ENCODE measurements at places on chromosomes 3 and 15.
A peak's percentile ranks its signal among the peaks of the same experiment; 100 is the strongest.

GRCh38 chr15:99911816-99912215 is 178.6 kb upstream of the LYSMD4 start:
- DNase-seq: no peak

- no peak for DNase-seq
Observed at GRCh38 chr3:89239774-89240173, 132.4 kb downstream of the EPHA3 start.

DNA sequence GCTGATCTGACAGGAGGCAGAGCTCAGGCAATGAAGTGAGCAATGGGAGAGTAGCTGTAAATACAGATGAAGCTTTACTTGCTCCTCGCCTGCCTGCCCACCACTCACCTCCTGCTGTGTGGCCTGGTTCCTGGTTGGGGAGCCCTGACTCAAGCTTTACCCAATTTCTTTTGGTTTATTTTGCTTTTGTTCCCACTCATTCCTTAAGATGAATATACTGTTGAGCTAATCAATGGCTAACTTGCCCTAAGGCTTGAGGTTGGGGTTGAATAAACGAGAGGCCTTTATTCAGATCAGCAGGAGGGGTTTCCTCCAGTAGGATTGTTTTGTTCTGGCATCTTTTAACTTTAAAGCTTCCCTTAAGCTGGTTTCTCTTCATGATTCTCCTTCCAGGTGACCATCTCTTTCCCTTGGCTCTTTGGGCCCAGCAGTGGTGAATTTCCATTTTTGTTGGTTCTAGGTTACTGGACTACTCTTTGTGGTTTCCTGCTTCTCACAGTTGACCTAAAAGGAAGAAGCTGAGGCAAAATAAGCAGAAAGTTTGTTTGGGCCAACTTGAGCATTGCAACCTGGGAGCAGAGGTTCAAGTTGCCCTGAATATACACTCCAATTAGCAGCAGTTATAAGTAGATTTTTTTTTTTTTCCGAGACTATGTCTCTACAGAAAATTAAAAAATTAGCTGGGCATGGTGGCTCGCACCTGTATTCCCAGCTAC is 44.4 kb downstream of the STARD9 start:
- DNase-seq: no peak

GRCh38 chr3:18681818-18682345 is 256.7 kb upstream of the SATB1 start:
- DNase-seq: no peak

GRCh38 chr3:48565186-48565585 is 1.6 kb upstream of the UCN2 start:
- DNase-seq: no peak

DNA sequence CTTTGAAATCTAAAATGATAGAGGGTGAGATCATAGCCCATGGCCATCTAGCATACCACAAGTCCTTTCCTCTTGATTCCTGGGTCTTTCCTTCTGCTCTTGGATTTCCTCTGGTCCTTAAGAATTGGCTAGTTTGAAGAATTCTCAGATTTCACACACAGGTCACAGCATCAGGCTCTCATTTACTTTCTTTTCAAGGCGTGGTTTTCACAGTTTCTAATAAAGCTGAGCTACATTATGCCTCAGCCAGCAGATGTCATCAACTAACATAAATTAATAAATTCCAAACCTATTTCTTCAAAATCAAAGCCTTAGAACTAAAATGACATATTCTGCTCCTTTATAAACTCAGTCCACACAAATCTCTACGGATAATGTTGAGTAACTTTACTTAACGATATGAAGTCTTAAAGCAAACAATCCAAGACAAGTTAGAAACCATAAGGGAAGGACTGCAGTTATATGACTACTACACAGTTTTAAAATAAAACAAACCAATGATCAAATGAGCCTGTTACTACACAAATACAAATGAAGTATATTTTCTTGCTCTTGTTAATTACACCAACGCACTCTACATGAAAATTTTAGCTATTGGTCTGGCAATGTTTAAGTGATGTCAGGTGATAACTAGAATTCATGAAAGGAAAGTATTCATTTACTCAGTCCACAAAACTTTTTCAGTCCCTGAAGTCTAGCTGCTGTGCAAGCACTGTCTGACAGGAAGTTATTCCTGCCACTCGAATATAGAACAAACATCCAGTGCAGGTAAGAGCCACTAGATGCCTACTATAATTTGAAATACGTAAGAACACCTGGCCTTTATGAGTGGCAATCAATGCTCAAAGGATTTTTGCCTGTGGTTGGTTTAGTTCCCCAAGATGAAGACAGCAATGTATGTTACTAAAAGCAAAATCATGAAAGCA is 9.2 kb downstream of the CCDC14 start:
- DNase-seq: no peak

- no peak for DNase-seq
Observed at GRCh38 chr15:48536681-48537091, 108.8 kb downstream of the FBN1 start.

GRCh38 chr3:115644391-115644790 is 21.1 kb downstream of the GAP43 start:
- no peak for DNase-seq

GRCh38 chr3:120324190-120324589 is 25.0 kb downstream of the LRRC58 start:
- no peak for DNase-seq

DNA sequence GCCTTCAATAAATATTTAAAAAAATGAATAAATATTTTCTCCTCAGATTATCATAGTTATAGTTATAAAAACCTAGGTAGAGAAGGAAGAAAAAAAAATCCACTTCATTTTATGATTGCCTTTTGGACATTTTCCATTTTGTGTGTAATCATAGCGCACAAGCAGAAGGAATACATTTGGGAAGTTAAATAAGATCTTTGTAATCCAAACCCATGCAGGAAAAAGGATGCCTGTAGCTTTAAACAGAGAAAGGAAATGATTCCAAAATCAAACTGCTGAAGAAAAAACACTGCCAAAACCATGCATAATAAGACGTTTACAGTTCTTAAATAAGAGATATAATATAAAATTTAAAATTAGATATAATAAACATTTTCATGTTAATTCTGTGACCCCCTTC is 7.4 kb upstream of the CCDC54 start:
- no peak for DNase-seq

DNA sequence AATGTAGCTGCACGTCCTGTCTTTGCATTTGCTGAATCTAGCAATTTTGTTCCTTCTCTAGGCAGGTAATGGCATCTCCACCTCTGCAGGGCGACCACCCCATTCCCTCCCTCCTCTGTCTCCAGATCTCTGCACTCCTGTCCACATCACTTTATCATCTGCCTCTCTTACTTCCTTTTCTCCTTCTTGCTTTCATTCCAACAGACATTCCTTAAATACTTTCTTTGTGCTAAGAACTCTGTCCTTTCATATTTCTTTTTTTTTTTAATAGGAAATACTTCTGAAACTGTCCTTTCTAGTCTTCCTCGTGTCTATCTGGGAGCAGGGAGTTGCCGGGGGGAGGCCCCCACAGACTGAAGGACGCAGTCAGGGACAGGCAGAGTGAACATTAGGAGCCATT is 7.2 kb downstream of the ITIH3 start:
- DNase-seq: no peak

DNA sequence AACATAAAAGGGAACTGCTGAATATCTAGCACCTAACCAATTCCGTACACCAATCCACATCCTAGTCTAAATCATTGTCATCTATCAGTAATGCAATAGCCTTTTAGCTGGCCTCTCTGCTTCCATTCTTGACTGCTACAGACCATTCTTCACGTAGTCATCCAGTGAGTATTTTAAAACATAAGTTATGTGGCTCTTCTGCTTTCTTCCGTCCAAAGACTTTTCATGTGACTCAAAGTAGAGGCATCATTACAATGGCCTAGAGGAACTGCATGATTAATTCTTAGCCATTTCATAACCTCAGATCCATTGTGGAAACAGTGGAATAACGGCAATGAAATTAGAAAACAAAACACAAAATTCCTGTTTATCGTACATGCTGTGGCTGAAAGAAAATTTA is 88.9 kb upstream of the CBLB start:
- no peak for DNase-seq

DNA sequence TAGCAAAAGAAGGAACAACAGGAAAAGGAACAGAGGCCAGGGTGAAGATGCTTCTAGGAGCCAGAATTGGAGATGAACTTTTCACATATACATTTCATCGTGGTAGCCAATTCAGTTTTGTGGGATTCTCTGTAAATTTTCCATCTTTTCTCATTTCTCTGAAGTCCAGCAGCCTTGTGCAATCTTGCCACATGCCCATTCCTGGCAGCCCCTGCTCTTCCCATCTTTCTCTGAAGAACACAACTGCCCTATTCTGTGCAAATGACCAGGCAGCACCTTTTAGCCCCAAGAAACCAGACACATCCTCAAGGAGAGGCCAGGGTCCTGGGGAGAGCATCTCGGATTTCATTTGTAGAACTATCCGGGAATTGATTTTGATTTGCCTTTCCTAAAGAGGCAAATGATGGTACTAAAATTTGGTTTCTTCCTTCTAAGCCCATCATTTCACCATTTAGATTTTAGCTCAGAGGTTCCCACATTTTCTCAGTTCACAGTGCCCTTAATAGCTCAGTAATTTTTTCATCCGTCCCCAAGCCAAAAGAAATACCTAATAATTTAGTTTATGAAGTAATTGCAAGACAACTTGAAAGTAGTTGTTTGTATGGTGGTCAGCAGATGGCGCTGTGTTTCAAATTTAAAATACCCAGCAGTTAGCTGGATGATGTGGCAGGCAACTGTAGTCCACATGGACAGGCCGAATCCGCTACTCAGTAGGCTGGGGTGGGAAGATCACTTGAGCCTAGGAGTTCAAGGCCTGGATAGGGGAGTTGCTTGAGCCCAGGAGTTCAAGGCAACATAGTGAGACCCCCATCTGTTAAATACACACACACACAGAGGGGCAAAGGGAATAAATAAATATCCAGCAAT is 61.3 kb upstream of the ACKR4 start:
- DNase-seq: peak; percentile 16

DNA sequence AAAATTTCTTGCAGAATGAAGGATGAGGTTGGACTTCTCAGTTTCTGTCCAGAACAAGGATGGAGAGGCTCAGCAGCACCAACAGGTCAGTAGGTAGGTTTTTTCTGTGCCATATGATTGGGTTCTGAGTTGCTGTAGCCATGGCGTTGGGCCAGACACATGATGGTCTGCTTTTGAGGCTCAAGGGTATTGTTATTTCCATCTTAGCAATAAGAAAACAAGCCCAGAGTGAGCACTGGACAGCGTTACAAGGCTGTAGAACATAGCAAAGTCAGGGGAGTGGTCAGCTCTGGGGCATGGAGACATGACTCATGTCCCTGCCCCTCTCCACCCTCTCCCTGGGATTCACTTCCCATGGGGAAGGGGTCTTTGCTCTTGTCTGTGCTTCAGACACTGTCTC is 137.6 kb upstream of the TOPAZ1 start:
- DNase-seq: no peak

- no peak for DNase-seq
Observed at GRCh38 chr3:160005004-160005403, 16.4 kb downstream of the IL12A start.

GRCh38 chr15:77276096-77276495 is 143.8 kb downstream of the PEAK1 start:
- DNase-seq: no peak

GRCh38 chr3:55735976-55736375 is 248.9 kb upstream of the WNT5A start:
- DNase-seq: no peak

DNA sequence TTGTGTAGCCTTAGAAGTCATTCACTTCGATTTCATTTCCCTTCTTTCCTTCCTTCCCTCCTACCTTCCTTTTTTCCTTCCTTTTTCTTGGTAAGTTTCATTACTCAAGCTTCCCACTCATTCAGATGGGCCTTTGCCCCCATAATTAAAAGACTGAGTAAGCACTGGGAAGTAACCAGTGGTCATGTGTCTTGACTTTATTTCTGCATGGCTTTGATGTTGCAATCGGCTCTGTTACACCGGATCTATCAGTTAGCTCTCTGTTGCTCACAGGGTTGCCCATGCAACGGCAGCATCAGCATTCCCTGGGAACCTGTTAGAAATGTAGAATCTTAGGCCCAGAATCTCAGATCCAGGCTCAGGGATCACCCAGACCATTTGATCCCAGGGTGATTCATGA is 25.6 kb upstream of the LARS2 start:
- DNase-seq: no peak

- DNase-seq: no peak
Observed at GRCh38 chr3:27840807-27841594, 118.9 kb upstream of the EOMES start.

GRCh38 chr3:128036119-128036518 is 16.1 kb upstream of the SEC61A1 start:
- no peak for DNase-seq

- DNase-seq: no peak
Observed at GRCh38 chr15:51097553-51098330, 3.0 kb upstream of the TNFAIP8L3 start.

- peak; percentile 84 for DNase-seq
Observed at GRCh38 chr3:13073326-13074005, at the start of gene IQSEC1. Gene IQSEC1, minus strand, starts transcription at chr3:13073429. Its CDS starts 415 bp downstream, at chr3:13073014.

DNA sequence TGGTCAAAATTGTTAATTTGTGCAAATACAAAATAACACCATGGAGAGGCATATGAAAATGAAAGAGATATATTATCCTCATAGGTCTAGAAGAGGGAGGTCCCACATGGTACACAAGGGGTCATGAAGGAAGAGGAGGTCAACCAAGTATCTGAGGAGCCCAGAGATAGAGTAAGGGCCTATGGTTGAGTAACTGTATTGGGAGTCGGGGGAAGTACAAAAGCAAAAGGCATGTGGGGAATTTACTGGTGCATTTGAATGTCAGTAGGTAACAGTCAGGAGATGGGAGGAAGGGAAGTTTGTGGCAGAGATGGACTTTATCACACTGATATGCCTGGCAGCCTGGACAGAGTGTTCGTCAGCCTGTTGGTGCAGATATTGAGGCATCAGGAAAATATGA is 1113.7 kb downstream of the OTOL1 start:
- no peak for DNase-seq

GRCh38 chr3:61340931-61341461 is 89.7 kb upstream of the FHIT start:
- no peak for DNase-seq

GRCh38 chr15:58988006-58988785 is 733 bp downstream of the RNF111 start:
- DNase-seq: no peak

DNA sequence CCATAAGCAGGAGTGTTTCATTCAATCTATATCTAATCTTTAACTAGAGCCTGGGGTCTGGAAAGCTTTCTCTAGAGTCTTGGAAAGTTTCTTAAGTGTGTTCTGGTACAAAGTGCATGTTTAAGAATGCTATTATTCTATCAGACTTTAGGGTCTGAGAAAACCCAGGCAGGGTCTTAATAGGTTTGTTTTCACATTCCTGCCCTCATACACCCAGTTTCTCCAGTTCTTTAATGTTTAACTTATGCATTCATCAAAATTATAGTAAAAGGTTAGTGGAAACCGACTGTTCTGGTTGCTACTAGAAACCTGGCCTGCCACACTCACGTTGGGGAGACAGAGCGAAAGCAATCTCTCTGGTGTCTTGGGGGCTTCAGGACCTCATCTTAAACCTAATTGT is 102.9 kb upstream of the WDR72 start:
- no peak for DNase-seq

- no peak for DNase-seq
Observed at GRCh38 chr15:85011160-85011571, 29.5 kb downstream of the PDE8A start.

- no peak for DNase-seq
Observed at GRCh38 chr3:108970561-108970960, 16.9 kb upstream of the GUCA1C start.
